ENCODE measurements at places on chromosomes 13 and 19. TPM values are rescaled to one million over a fixed set of nuclear protein-coding genes. Genes with fewer than 3 reads are reported as not detected.

GRCh38 chr13:113041896-113042295 is 63.7 kb upstream of the F7 start:
- DNase-seq, result no peak

- DNase-seq, result no peak
Measured at GRCh38 chr19:35247526-35248309, 1.1 kb upstream of the LSR start.

DNA sequence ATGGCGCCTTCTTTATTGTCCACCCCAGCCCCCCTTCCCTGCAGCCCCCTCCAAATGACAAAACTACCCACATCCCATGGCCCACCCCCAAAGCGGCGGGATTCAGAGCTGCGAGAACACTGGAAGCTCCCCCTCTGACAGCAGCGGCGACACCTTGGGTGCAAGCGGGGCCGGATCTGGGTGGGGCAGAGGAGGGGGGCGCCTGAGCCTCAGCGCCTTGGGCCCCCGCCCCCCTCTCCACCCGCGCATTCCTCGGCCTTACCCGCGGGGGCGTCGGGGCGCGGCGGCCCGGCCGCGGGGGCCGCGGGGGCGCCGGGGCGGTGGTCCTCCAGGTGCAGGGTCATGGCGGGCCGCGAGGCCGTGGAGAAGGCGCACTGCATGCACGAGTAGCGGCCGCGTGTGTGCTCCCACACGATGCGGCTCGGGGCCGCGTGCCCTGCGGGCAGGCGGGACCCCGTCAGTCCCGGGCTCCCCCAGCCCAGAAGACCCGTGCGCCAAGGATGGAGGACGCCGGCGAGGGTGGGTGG is 3.3 kb downstream of the ZNF414 start:
- no peak for DNase-seq

GRCh38 chr19:42762789-42763188 is 2.7 kb downstream of the PSG8 start:
- DNase-seq, result no peak

- DNase-seq, result no peak
Measured at GRCh38 chr19:34644991-34645461, 31.9 kb downstream of the SCGB2B2 start.

DNA sequence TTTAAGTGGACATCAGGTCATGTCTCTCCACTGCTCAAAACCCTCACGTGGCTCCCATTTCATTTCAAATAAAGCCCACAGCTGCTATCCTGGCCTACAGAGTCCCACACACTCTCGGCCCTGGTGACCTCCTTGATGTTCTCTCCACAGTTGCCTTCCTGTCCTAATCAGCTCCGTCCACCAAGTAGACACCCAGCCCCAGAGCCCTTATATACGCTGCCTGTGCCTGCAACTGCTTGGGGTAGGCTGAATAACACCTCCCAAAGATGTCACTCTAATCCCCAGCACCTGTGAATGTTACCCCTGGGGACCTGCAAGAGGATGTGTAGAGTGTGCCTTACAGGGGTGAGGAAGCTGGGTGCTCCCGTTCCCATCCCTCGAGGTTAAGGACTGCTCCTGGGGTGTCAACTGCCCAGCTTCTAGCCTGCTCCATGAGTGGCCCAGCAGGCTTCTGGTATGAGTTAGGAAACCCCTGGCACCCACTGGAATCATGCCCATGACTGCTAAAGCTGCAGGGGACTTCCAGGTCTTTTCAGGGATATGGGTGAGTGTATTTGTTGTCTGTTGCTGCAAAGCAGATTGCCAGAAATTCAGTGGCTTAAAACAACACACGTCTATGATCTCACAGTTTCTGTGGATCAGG is 6.0 kb downstream of the FAM187B start:
- no peak for DNase-seq

GRCh38 chr13:98910501-98910951 is 67.3 kb downstream of the DOCK9 start:
- DNase-seq, result no peak

The MEF2B gene
- not detected for total RNA-seq

The PSG1 gene
- not detected for total RNA-seq

The SHC2 gene
- 51.2 TPM for total RNA-seq

The NCAN gene
- not detected for total RNA-seq

The MATK gene
- not detected for total RNA-seq

The FSD1 gene
- total RNA-seq, result not detected

Data from ascending aorta (tissue), 2 donors.